ENCODE measurements at places on chromosomes 11 and 22.

DNA sequence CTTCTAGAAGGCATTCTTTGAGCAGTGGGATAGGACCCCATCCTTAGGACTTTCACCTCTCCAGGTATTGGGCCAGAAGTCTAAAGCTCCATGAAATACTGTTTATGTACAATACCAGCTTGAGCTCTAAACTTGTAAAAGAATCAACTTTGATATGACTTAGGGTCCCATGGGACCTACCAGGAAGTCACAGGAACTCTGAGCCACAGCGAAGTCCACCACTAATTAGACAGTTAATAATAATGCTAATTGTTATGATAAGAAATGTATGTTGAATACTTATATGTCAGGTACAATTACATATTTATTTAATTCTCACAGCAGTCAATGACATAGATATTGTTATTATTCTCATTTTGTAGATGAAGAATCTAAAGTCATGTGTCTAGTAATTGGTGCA is 35.3 kb downstream of the STIM1 start:
- no peak for DNase-seq

DNA sequence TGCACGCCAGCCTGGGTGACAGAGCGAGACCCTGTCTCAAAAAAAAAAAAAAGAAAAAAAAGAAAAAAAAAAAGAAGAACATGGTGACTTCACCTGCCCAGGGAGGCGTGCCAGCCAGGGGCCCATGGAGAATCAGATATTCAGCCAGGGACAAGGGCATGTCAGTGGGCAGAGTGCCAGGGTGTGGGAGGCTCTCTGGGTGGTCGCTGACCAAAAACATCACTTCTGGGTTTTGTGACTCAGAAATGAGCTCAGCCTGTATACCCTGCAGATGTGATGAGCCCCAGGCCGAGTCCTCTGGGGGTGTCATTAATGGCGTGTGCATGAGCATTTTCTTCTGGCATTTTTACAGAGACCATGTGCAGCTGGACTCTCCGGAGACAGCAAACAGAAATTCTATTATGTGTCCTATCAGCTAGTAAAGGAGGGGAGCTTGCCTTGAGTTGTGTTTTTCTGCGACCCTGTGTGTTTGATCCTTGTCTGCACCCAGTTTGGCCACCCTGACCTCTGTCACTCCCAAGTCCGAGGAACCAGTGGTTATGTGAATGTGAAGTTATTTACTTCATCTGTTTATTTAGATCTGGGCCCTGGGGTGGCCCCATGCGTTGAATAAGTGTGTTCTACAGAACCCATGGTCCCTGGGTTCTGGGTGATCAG is 53.6 kb downstream of the BCR start:
- no peak for DNase-seq

- no peak for DNase-seq
Observed at GRCh38 chr11:27013781-27014361, 20.0 kb downstream of the FIBIN start.

DNA sequence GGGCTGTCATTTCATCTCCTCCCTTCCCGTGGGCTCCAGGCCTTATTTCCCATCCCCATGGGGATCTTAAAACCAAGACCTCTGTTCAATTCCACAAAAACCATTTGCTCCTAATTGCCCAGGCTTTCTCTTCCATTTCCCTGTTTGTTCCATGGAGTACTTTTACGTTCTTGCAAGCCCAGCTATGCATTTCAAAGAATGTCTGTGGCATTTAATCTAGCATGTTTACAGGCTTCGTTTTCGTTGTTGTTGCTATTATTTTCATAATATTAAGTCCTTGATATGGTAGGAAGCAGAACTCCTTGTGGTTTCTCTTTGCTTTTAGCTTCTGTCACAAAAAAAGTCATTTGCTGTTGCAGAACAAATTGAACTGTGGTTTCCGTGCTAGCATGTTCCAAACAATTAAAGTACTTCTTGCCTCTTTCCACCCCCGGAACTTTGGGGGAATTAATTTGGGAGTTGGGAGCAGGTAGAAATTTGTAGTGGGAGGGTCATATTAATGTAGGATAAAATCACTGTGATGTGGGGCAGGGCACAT is 68.1 kb upstream of the SLC22A12 start:
- no peak for DNase-seq

- DNase-seq: no peak
Observed at GRCh38 chr22:44956840-44957767, 52.7 kb downstream of the PHF21B start.

GRCh38 chr22:37803195-37803638 is 4.5 kb upstream of the GCAT start:
- no peak for DNase-seq

DNA sequence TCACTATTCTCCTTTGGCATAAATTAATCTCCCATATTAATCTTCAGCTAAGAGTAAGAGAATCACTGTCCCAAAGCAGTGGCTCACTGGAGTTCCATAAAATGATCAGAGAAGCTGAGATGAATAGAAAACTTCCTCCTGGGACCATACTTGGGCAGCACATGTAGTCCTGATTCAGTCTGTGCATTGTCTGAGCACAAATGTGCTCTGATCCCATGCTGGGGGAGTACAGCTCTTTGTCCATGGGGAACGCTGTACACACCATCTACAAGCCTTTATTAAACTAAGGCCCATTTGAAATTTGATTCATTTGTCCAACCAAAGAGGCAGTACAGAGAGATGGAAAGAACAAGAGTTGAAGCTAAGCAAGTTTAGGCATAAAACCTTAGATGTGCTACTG is 147.4 kb upstream of the PGR start:
- DNase-seq: no peak

GRCh38 chr22:48254311-48254873 is 1491.9 kb downstream of the TBC1D22A start:
- no peak for DNase-seq

DNA sequence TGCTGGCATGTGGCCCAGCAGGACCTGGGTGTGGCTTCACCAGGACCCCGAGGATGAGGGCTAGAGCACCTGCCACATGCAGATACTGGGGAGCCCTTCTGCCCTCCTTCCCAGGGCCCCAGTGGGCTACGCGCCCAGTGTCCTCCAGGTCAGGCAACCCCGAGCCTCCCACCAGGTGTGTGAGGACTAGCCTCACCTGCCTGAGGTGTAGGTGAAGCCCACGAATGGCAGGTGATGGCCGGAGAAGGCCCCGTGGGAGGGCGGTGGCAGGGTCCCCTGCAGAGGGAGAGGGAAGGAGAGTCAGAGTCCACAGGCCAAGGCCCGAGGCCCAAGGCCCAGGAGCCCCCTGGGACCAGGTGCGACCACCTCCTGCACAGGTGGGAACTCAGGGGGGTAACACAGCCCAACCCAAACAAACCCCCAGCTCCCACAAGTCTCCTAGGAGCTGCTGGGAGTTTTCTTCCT is 6.5 kb downstream of the CDC42BPG start:
- no peak for DNase-seq

DNA sequence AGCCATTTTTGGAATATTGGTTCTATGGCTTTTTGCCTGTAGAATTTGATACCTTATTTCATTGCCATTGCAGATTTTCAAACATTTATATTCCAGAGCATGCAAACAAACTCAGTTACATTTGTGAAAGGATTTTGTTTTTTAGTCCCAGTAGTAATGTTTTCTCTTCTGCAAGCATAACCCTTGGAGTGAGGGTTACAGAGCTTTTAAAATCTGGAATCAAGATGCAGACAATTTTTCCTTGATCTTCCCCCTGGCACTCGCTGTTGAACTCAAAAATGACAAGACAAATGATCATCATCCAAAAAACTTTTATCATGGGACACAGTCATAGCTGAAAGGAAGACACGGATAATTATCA is 20.8 kb downstream of the BBOX1 start:
- no peak for DNase-seq

GRCh38 chr11:44596525-44597276 is 31.2 kb downstream of the CD82 start:
- DNase-seq: peak; percentile 18

GRCh38 chr22:42162728-42163489 is 32.3 kb upstream of the CYP2D6 start:
- DNase-seq: no peak

- no peak for DNase-seq
Observed at GRCh38 chr11:85279267-85279666, 347.9 kb downstream of the DLG2 start.

DNA sequence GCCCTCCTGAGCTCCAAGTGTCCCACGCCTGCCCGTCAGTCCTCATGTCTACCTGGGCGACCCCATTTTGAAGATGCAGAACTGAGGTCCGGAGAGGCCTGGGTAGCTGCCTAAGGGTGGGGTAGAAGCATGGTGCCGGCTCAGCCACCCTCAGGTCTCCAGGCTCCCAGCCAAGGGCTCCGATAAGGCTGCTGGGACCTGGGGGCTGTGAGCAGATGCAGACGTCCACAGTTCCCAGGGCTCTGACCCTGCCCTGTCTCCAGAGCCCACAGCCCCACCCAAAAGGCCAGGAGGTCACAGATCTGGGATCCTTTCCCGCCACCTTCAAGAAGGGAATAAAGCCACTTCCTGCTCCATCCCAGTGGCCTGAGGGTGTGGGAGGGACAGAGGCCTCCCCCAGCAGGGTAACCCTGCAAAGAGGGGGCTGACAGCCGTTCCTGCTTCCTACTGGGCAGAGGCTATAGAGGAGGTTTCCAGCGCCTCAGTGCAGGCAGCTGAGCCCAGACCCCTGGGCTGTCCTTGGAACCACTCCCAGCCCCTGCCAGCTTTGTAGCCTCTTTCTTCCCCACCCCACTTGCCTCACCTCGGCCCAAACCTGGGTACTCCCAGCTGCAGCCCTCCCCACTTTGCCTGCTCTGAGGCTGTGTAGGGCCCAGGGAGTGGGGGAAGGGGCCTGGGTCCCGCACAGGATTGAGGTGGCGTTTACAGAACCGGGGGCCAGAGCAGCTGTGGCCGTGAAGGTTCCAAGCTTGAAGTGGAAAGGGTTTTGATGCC is 85.5 kb downstream of the CDKN1C start:
- no peak for DNase-seq

DNA sequence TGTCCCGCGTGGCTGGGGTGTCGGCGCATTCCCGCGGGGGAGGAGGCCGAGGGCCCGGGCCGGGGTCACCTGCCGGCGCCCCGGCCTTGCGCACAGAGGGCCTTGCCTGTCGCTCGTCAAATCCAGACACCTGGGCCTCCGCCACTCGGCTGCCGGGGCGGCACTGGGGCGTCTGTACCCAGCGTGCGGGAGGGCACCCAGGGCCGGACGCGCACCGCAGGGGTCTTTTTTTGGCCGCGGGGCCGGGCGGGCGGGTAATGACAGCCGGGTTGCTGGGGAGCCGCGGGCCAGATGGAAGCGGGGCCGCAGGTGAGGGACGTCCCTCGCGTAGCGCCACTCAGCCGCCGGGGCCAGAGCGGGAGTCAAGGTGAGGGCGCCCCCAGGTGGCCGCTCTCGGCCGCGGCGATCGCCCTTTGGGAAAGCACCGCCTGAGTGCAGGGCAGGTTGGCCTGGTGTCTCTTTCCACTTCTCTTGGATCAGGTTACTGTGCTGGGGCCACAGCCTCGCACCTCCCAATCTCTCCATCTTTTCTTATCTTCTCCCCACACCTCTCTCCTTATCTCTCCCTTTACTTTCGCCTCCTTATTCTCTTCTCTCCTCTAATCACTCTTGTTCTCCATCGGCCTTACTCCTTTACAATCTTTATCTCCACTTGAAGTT is 3.5 kb downstream of the PHLDB1 start:
- DNase-seq: peak; percentile 71

DNA sequence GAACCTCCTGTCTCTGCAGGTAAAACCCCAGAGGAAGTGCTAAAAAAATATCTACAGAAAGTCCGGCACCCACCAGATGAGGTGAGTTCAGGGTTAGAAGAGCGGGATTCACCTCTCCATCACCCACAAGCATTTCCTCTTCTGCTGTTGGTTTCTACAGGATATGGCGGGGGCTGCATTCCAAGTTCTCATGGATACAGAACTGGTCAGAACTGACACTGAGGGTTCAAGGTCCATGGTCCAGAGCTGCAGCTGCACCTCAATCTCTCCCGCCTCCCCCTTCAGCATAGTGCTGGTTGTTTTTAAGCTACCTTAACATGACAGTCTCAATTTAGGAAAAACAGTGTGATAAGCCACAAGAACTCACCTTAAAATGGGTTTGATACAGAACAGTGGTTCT is 19.2 kb downstream of the DTX4 start:
- no peak for DNase-seq

GRCh38 chr11:98564233-98564632 is 456.5 kb upstream of the CNTN5 start:
- DNase-seq: no peak

GRCh38 chr11:18056561-18057181 is 10.6 kb upstream of the TPH1 start:
- DNase-seq: no peak

DNA sequence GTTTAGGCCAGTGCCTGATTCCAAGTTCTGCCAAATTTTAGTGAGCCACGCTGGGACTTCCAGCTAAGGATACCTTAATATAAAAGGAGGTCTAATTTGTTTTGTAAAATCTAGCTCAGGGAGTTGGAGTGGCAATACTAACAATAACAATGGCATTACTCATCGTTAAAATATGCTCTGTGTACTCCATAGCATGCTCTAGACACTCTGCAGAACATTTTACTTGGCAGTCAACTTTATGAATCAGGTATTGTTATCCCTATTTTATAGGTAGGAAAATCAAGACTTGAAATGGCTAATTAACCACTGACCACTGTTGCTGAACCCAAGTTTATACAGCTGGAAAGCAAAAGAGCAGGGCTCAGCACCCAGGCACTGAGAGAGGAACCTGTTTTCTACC is 485.0 kb upstream of the KIRREL3 start:
- no peak for DNase-seq

DNA sequence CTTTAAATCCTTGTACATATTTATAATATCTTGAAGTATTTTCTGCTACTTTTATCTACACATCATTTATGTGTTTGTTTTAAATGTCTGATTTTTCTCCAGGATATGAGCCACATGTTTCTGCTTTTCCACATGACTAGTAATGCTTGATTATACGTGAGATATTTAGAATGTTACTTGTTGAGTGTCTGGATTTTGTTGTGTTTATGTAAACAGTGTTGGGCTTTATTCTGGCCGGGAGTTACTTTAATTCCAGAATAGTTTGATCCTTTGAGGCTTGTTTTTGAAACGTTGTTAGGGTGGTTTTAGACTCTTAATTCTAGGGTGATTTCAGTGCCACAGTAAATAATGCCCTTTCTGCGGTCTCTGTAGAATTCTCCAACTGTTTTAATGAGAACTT is 252.9 kb downstream of the BLID start:
- DNase-seq: no peak

GRCh38 chr11:86214710-86215109 is 29.8 kb upstream of the EED start:
- no peak for DNase-seq

DNA sequence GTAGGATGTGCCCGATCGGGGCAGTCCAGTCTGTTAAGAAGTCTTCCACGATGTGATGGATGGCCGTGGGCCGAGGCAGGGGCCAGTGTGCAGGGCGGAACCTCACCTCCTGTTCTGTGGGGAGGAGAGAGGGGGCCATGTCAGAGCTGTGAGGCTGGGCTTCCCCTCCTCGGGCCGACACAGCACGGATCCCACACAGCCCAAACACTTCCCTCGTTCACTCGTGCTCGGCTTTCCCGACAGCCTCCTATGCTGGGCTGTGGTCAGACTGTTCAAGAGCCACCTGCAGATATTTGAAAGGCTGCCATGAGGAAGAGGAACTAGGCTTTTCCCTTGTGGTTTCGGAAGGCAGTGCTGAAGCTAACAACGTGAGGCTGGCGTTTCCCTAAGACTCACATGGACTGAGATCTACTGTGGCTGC is 12.3 kb upstream of the TXN2 start:
- peak; percentile 70 for DNase-seq

Measured in germinal center (tissue), 1 donor.